ENCODE measurements at places on chromosomes 3 and 15. TPM values are rescaled to one million over a fixed set of nuclear protein-coding genes. Genes with fewer than 3 reads are reported as not detected.

The GALNT15 gene
- 8.7 TPM for total RNA-seq

The LRRC58 gene
- 22.9 TPM for total RNA-seq

The KCNMB2 gene
- 0.46 TPM for total RNA-seq

The C2CD4B gene
- total RNA-seq = 65.3 TPM

The IGSF11 gene
- total RNA-seq = not detected

The RLBP1 gene
- not detected for total RNA-seq

The PTPRG gene
- total RNA-seq = 25.3 TPM

The ADAMTS7 gene
- 4.6 TPM for total RNA-seq

The PRR23A gene
- not detected for total RNA-seq

The VILL gene
- 4.9 TPM for total RNA-seq

The ARPP21 gene
- not detected for total RNA-seq

The LIPC gene
- total RNA-seq = not detected

The CDC25A gene
- total RNA-seq = 15.3 TPM

The SEMA7A gene
- 3.2 TPM for total RNA-seq

The GFM1 gene
- 78.0 TPM for total RNA-seq

The STXBP5L gene
- total RNA-seq = not detected

The FSD2 gene
- total RNA-seq = not detected

The LMCD1 gene
- total RNA-seq = 16.1 TPM

The PLIN1 gene
- total RNA-seq = 0.15 TPM

The CDCP1 gene
- total RNA-seq = 0.97 TPM

The LSMEM2 gene
- not detected for total RNA-seq

All from epithelial cell of umbilical artery (primary cell).